ENCODE measurements at places on chromosomes 1 and 21.

- DNase-seq: no peak
Measured at GRCh38 chr1:3106216-3106615, 37.2 kb downstream of the PRDM16 start.

GRCh38 chr1:156601122-156601830 lies at the start of gene GPATCH4:
TSS of gene GPATCH4 (minus strand) at chr1:156601479.
- peak; percentile 86 for DNase-seq

GRCh38 chr1:55053265-55053954 lies 14.1 kb downstream of the PCSK9 start:
- DNase-seq: no peak

DNA sequence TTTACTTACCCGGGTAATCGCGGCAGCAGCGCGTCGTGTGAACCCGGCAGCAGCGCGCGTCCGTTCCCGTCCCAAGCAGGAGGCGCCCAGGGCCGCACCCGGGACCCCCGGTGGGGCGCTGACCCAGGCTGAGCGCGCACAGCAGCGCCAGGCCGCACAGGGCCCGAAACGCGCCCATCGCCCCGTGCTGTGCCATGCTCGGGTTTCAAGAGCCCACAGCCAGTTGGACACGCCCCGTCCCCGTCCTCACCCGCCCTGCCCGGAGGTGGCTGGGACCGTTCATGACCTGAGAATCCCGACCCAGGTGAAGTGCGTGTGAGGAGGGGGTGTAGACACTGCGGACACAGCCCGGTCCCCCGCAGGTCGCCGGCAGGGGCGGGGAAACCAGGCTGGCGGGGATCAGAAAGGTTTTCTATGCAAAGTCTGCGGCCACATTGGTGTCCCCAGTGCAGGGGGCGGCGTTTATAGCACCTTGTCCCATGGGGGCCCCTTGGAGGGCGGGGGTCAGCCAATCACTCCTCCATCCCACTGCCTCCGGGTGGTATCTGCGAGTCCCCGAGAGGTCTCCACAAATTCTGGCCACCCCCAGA lies at the start of gene TNFRSF18:
TSS of gene TNFRSF18 (minus strand) at position 217 of the 590 bp plus-strand sequence. CDS start at position 196, 21 bp downstream.
- peak; percentile 66 for DNase-seq

- DNase-seq: no peak
Measured at GRCh38 chr1:69982992-69983391, 222.4 kb downstream of the LRRC40 start.

DNA sequence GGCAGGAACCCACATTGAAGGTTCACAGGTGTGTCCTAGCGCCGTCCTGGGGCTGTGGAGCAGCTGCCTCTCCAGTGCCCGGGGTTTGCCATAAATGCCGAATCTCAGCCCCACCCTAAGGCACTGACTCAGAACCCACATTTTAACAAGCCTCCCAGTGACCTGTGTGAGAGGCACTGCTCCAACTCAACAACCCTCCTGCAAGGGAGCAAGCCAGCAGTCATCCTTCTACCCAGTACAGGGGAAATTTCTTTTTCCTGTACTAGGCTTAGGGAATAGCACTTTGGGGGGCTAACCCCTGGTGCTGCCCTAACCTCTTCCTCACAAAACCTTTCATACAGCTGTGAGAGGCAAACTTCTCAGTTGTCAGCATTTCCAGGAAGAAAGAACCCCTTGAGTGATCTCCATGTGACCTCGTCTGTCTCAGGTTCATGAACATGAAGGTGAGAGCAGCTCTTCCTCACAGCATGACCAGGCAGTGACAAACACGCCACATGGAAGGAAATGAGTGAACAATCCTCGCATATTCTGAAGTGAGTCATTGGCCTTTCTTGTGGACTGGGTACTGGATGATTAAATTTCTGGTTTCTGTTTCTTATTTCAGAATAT lies 11.4 kb upstream of the BCAR3 start:
- DNase-seq: peak; percentile 74

GRCh38 chr1:229199261-229200243 lies 71.4 kb upstream of the RAB4A start:
- DNase-seq: no peak

GRCh38 chr1:84008631-84009030 lies 9.7 kb upstream of the TTLL7 start:
- DNase-seq: no peak

GRCh38 chr1:160045653-160046052 lies 13.9 kb upstream of the PIGM start:
- no peak for DNase-seq

GRCh38 chr1:56329970-56330369 lies 249.4 kb downstream of the PLPP3 start:
- DNase-seq: no peak

GRCh38 chr1:237211031-237211430 lies 169.0 kb downstream of the RYR2 start:
- DNase-seq: no peak

- no peak for DNase-seq
Measured at GRCh38 chr1:29436181-29436785, 200.0 kb downstream of the PTPRU start.

- no peak for DNase-seq
Measured at GRCh38 chr21:14877581-14878228, 187.1 kb downstream of the NRIP1 start.

DNA sequence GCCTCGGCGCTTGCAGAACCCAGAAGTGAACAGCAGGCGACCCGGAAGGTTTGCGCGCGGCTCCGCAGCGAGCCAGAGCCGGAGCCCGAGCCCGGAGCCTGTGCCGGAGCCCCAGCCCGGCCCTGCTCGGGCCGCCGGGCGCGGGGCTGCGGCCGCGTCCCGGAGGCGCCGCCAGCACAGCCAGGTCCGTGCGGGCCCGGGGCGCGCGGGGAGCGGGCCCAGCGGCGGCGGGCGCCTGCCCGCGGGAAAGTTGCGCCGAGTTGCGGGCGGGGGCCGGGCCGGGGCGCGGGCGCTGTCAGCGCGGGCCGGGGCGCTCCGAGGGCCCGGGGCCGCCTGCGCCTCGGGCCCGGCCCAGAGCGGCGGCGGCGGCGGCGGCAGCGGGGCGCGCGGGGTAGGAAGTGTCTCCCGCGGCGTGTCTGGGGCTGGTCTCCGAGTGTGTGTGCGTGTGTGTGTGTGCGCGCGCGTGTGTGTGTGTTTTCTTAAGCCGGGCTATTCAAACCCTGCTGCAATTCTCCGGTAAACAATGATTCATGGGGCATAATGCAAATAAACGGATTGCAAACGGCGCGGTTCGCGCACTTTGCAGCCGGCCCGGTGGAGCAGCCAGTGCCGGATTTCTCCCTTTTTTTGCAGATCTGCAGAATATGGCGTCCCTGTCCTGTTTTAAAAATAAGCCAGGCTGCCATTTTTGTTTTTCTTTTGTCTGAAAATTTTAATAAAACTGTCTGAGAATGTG lies at the start of gene ZNF362:
TSS of gene ZNF362 (plus strand) at position 22 of the 736 bp plus-strand sequence. CDS start 14,083 bp downstream, outside the sequence.
- peak; percentile 80 for DNase-seq

DNA sequence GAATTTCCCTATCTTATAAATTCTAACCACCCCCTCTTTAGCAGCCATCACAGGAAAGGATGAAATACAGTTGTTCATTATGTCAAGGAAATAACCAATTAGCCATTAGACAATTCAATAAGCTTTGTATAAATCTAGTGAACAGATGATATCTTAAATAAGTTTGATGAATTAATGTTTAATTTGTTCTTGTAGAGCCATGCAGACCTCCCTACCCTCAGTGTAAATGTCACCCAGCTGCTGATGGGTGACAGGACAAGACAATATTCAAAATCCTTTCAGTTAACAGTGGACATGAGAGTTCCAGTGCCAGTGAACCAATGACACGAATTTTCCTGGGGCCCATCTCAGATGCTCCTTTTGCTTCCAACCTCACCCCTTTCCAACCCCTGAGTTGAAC lies 395.9 kb downstream of the KCTD3 start:
- no peak for DNase-seq

- no peak for DNase-seq
Measured at GRCh38 chr1:221809091-221810029, 67.5 kb upstream of the DUSP10 start.

GRCh38 chr21:15050568-15051377 lies 14.0 kb downstream of the NRIP1 start:
- DNase-seq: no peak

- DNase-seq: no peak
Measured at GRCh38 chr1:181592255-181592859, 109.0 kb downstream of the CACNA1E start.

GRCh38 chr1:56169856-56170255 lies 409.5 kb downstream of the PLPP3 start:
- no peak for DNase-seq

DNA sequence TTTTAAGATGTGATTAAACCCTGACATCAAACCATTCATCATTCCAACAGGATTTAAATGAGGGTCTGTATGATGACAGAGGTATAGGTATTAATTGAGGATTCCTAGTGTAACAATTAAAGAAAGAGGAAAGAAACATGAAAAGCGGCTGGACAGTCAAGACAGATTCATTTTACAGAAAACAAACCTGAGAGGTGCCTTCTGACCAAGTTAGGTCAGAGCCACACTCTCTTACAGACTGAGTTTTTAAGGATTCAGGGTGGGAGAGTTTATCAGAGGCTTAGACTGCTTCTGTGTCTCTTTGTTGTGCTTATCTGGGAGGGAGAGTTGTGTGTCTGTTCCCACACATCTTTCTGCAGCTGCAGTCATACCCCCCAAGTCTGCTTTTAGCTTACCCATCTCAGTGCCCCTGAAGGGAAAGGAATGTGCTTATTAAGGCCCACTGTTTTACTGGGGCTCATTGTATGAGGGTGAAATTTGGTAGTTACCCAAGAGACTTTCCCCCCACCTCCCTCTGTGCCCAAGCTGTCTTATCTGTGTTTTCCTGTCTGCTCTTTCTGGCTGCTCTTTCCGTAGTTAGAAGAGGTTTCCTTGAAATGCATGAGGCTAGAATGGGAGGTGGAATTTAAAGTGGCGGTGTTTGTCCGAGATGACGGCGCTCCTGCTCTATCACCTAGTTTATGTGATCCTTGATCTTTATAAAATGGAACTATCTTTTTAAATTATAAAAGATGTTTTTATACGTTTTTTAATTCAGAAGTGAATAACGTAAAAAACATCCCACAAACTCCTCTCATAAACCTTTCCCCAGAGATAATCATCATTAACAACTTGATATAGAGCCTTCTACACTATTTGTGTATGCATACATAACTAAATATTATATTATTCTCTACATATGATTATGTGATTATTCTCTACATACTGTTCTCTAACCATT lies 96.0 kb upstream of the TNFSF4 start:
- no peak for DNase-seq

GRCh38 chr1:99004254-99004860 lies 304 bp downstream of the PLPPR5 start:
- DNase-seq: peak; percentile 37

GRCh38 chr1:173506437-173506836 lies 29.3 kb downstream of the PRDX6 start:
- peak; percentile 20 for DNase-seq

Measured in activated CD4-positive, alpha-beta T cell treated with anti-CD3 and anti-CD28 coated beads for 48 hours (primary cell).